ENCODE measurements at places on chromosomes 13 and 19.

DNA sequence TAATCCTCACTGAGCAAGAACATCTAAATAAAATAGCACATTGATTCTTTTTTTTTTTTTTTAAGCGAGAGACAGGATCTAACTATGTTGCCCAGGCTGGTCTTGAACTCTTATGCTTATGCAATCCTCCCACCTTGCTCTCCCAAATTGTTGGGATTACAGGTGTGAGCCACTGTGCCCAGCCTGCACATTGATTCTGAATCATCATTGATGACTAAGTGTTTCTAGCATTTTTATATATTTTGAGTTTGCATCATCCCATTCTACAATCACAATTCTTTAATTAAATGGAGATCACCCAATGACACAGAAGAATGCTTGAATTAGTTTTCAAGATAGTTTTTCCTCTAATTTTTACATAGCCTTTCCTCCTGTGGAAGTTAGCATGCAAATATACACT, 354.1 kb downstream of the KLF5 start:
- DNase-seq: no peak

- no peak for DNase-seq
Measured at GRCh38 chr13:110685305-110686020, 20.5 kb downstream of the CARS2 start.

DNA sequence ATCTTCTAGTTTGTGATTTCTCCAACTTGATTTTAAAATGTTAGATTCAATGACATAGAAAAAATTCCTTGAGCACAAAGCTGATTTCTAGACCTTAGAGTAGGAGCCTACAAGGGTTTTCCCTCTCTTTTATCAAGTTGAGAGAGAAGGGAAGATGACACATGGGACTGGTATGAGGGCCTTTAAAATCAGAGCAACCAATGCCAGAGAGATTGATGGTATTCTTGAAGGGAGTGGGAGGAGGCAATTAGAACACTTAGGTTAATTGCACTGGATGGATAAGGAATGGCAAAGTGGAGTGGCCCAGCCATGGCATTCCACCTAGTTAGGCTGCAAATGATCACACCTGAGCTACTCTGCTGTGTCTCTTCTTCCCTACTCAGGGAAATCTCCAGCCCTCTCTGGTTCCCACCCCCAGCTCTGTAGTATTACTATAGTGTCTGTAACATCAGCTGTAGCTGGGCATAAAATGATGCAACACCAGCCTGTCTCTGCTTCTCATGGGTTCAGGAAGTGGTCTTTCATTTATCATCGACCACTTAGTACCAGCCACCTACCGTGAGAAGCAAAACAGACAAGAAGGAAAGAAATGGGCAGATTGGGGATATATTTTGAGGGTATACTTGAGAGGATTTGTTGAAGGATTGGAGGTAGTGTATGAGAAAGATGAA, 333.6 kb downstream of the DLEU7 start:
- DNase-seq: peak; percentile 11

DNA sequence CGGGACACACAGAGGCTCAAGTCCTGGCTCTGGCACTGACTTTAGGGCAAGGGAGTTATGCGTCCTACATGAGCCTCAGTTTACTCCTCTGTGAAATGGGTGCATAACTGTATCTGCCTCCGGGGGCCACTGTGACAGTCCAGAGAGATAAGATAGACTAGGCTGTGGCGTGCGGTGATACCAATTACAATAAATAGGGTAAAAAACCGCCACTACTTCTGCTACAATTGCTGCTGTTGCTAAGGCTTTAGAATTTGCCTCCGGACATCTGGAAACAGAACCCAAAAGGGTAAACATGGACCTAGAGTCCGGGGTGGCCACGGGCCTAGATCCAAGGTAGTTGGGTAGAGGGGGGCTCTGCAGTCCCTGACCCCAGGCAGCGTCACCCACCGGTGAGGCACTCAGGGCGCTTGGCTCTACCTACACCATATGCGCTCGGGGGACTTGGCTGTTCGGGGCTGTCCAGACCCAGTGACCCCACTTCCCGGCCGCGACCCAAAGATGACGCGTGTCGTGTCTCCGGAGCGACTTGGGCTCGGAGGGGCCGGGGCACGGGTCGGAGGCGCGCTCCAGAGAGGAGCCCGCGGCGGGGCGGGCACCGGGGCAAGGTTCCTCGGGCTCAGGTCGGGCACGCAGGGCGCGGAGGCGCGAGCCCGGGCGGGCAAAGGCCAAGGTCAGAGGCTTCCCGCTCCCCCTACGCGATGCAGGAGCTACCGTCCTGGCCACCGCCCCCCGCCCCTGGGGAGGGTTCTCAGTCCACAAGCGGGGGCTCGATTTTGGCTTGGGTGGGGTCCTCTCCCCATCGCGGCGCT, 1.1 kb downstream of the INSR start:
- no peak for DNase-seq

DNA sequence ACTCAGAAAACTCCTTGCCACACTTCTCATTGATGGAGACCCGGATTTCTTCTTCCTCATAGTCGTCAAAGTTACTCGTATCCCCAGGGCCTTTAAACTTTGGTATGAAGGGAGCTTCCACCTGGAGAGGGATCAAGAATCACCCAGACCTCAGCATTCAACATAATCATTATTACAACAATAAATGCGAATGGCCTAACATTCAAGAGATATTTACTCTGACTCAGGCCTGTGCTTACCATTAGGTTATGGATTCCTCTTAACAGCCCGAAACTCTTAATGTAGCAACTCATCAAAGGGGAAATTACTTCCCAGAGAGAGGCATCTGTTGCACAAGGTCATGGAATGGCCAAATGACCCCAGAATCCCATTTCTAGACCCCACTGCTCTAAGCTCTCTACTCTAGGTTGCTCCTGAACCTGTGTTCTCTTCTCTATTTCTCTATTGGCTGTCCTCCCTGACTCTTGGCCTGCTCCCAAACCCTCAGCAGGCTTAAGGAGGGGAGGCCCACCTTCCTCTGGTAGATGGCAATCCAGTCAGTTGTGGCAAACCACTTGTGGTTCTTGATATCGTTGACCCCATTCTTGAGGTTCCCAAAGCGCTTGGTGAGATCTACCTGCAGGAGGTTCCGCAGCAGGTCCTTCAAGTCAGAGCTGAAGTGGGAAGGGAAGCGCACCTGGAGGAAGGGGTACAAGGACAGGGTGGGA, 2.7 kb upstream of the SAMD1 start:
- no peak for DNase-seq

- no peak for DNase-seq
Measured at GRCh38 chr13:110092831-110093247, 214.1 kb downstream of the COL4A1 start.
